ENCODE measurements at places on chromosomes 16 and 17.

DNA sequence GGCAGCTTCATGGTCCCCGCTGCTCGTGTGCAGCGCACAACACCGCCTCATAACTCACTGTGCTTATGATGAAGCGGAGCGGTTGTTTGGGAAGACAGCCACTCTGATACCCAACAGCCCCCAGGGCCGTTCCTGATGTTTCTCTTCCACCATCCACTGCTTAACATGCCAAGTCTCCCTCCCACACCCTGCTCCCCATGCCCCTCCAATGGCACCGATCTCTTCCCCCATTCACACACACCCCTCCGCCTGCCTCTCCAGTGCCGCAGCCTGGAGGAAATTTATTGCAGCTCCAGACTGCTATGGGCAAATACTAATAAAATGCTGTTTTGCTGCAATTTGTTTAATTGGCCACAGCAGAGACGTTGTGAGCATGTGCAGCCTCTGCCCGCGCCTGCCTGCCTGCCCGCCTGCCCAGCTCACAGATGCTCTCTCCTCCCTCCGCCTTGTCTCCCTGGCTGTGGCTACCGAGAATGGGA, 80.3 kb upstream of the LHX1 start:
- DNase-seq = no peak

- no peak for DNase-seq
These were observed 18.2 kb upstream of the ABCA10 start for GRCh38 chr17:69246726-69247375.

GRCh38 chr17:19719355-19720209, 3.2 kb upstream of the SLC47A2 start:
- DNase-seq = no peak

DNA sequence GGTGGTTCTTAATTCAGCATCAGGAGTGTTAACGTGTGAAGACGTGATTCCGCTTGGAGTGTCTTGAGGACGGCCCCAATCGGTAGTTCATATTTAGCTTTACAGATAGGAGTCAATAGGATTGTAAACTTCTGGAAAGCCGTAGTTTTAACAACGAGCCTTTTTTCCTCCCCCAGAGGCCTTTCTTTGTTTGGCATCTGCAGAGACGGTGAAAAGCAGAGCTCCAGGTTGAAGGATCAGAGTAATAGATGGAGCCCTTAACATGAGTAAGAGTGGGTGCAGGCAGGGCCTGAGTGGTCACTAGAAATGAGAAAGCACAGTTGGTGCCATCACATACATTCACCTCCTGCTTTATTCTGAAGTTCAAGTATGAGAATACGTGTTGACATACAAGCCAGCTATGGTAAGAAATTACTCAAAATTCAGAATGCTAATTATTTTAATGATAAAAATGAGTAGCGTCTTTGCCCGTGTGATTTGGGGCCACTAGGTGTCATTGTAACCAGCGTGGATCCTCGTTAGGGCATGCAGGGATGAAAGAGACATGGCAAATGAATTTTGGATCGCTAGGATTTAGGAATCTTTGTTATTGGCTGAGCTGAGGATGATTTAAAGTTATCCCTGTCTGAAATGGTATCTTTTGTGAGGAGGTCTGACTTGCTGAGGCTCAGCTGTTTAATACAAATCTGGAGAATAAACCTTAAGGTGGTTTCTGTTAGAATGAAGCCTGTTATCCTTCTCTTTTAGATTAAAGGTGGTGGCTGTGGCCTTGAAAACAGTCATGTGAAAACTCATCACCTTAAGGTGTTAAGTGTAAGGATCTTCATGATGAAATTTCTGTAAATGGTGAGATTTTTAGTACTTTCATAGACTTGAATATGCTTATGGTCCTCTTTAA, 18.6 kb downstream of the PRCD start:
- DNase-seq = no peak

DNA sequence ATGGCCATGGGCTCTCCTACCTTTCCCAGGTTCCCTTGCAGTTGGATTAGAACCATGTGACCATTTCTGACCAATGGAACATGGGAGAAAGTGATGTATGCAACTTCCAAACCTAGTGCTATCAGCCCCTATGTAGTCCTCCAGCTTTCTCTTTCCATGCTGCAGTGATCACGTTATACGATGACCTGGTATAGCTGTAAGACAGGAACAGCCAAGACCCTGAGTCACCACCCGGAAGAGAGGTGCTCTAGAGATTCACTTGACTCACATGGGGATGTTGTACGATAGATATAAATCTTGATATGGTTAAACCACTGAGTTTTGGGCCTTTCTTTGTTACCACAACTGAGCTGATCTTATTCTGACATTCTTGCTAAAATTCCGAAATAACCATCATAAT, 65.1 kb downstream of the NOG start:
- no peak for DNase-seq

GRCh38 chr16:63188086-63188771, 1152.0 kb upstream of the CDH8 start:
- DNase-seq = no peak

DNA sequence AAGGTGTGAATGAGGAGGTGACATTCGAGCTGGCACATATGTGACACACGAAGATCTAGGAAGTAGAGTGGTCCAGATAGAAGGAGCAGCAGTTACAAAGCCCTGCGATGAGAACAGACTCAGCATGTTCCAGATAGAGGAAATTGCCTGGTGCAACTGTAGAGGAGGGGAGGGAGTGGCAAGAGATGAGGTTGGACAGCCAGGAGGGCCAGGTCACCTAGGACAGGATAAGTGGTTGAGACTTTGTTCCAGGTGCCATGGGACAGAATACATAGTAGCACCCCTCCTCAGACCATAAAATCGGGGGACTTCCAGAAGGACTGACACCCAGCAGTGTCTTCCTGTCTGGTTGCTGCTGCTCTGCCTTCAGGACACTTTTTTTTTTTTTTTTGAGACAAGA, 11.0 kb upstream of the CENPT start:
- no peak for DNase-seq

- no peak for DNase-seq
These were observed 27.4 kb downstream of the COPZ2 start for GRCh38 chr17:48010193-48010592.

Measured in left colon (tissue), 2 donors.